Muscle of arm (tissue), 14 donors: ENCODE measurements at places on chromosomes 2 and 18. TPM values are rescaled to one million over a fixed set of nuclear protein-coding genes. Genes with fewer than 3 reads are reported as not detected.

- DNase-seq = peak; percentile 64
These were observed 686 bp downstream of the UBXN4 start for GRCh38 chr2:135742325-135742757.

GRCh38 chr2:171747371-171747770 lies 60.1 kb downstream of the DYNC1I2 start:
- no peak for DNase-seq

DNA sequence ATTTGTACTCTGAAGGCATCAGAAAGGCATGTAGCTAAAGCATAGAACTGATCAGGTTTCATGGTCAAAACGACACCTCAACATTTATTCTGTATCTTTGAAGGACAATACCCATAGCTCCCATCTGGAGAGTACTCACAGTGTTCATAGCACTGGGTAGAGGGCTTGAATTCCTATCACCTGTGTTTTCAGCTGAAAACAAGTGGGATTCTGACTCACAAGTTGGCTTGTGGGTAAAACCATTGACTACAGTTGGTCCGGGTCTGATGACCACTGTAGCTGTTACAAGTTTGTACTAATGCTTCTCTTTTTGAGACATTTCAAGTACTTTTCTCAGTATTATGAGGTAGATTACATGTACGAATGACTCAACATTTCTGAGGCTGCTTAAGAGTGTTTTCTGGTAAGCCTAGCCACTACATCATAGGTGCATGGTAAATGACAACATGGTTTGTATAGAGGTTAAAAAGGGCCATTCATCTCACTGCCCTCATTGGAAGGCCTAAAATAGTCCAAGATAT lies 68.6 kb upstream of the PELI1 start:
- DNase-seq = no peak

GRCh38 chr2:3316456-3317276 lies 61.0 kb downstream of the EIPR1 start:
- DNase-seq = no peak

GRCh38 chr2:82215212-82215611 lies 1910.7 kb upstream of the LRRTM1 start:
- no peak for DNase-seq

DNA sequence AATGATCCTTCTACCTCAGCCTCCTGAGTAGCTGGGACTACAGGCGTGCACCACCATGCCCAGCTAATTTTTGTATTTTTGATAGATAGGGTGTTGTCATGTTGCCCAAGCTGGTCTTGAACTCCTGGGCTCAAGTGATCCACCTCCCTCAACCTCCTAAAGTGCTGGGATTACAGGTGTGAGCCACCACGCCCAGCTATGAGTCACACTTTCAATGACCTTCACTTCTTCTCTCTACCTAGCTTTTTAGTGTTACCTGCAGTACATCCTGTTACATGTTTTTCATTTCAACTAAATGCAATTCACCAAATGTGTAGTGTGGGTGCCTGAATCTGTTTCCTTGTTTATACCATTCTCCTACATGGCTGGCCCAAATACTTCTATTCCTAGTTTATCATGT lies 64.0 kb downstream of the SLC39A10 start:
- DNase-seq = no peak

DNA sequence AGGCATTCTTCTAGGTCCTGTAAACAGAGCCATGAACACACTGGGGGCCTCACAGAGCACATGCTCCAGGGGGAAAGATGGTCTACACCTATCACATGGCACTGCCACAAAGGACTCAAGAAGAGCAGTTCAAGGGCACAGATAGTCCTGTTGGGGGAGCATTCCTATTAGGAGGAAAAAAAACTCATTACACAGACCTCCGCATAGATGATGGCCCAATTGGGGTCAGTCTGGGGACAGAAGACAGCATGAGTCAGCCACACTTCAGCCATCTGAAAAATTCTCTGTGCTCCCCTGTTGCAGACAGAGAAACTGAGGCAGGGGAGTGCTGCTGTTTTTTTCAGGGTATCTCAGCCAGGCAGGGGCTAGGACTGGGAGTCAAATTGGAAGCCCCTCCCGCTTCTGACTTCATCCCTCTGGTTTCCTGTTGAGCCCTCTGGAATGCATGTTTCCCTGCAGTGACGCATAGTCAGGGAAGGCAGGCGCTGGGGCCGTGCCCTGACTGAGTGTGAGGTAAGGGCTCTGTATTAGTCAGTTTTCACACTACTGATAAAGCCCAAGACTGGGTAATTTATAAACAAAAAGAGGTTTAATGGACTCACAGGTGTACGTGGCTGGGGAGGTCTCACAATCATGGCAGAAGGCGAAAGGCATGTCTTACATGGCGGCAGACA lies 67.9 kb downstream of the RHOB start:
- DNase-seq = no peak

DNA sequence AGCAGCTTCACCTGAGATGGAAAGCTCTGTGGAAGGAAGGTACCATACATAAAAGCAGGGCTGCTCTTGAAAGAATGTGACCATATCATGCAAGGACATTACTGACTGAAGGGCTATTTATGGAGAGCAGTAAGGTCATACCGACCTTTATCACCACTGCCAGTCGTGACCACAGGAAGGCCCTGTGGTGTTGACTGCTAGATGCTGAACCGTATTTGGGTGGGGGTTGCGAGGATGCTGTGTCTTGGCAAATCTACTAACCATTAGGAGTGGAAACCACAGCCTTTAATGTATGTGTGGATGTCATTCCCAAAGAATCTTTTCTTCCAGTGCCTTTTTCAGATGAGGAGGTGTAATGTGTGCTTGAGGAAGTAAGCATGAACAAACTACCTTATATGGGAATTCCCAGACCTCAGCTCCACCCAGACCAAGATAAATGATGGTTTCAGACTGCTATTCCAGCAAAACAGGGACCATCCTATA lies 60.8 kb downstream of the LIMS1 start:
- DNase-seq = no peak

GRCh38 chr18:77133835-77134496 lies 1.4 kb upstream of the MBP start:
- DNase-seq = no peak

DNA sequence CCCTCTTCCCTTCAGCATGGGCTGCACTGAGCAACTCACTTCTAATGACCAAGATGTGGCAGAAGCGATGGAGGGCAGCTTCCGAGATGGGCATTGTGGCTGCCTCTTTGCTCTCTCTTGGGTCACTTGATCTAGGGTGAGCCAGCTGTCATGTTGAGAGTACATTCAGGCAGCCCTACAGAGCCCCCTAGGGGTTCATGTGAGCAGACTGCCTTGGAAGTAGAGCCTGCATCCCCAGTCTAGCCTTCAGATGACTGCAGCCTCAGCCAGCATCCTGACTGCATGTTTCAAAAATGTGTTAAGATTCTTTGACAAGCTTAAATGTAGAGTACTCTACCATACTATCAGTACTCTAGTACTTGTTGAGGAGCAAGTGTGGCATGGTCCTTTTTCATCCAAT lies 143.9 kb downstream of the NCK2 start:
- DNase-seq = no peak

Gene UGT1A3
- not detected for polyA plus RNA-seq

Gene LYPD6B
- 0.14 TPM for polyA plus RNA-seq

Gene ONECUT2
- 0.15 TPM for polyA plus RNA-seq

Gene DUSP2
- 2.5 TPM for polyA plus RNA-seq

Gene TMEM87B
- 20.5 TPM for polyA plus RNA-seq

Gene PUS10
- 4.7 TPM for polyA plus RNA-seq
